ENCODE measurements at places on chromosomes 13 and 19. TPM values are rescaled to one million over a fixed set of nuclear protein-coding genes. Genes with fewer than 3 reads are reported as not detected.

DNA sequence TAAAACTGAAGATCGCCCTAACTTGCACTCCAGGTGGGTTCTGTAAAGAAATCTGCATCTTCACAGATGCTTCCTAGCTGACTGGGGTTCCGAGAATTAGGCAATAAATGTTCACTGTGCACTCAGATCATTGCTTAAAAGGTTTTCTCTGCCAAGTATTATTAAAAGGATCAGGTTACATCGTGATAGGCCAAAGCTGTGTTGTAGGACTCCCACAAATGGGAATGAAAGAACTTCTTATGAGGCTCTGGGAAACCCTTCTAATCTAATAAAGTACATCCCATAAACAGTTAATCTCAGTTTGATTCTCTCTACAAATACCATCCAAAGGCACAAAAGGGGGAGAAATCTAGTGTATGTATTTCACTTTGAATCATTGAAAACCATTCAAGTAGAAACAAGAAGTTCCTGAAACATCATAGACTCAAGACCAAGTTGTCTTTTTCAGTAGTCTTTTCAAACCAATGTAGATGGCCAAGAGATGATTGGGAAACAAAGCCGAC, 7.1 kb upstream of the POU4F1 start:
- DNase-seq, result no peak

DNA sequence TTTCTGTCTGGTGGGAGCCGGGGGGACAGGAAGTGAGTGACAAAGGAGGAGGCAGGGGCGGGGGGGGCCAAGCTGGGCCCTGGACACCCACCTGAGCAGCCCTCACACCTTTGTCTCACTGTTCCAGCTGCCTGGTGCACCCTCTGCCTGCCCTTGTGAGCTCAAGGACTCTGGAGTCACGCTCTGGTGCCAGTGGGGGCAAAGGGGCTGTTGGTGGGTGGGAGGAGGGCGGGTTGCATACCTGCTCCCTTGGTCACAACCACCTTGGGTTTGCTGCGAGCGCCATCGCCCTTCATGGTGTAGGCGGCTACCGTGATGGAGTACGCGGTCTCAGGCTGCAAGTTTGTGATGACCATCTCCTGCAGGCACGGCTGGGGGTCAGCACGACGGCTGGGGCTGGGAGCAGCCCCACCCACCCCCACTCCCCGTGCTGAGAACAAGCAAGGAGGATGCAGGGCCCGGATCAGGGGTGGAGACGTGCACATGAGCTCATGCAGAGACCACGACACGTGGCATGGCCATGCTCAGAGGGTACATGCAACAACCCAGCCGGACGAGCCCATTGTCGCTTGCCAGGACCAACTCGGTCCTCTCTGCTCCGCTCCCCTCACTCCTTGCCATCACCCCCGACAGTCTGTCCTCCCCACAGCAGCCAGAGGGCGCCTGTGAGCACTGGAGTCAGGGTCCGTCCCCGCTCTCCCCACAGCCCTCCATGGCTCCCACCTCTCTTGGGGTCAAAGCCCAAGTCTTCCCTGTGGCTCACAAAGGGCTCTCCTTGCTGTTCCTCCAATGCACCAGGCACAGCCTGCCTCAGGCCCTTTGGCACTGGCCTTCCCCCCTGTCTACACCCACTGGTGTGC, 114.9 kb downstream of the PTPRS start:
- DNase-seq, result no peak

GRCh38 chr19:50925734-50926133, 14.5 kb upstream of the KLK4 start:
- DNase-seq, result no peak

DNA sequence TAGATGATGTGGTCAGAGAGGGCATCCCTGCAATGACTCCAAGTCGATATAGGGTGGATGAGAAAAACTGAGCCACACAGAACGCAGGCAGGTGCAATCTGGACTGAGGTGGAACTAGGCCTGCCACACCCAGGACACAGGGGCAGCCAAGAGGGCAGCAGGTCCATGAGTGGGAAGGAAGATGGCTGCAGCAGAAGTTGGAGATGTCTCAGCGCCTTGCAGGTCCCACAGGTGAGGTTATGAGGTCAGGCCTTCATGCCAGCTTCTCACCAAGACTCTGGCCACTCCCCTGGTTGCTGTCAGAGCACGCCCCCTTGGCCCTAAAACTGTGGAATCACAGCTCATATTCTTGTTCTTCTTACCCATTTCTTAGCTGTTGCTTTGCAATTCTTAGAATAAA, 147.7 kb upstream of the VSTM2B start:
- DNase-seq, result no peak

GRCh38 chr19:39672473-39672872, 16.8 kb downstream of the LGALS16 start:
- no peak for DNase-seq

DNA sequence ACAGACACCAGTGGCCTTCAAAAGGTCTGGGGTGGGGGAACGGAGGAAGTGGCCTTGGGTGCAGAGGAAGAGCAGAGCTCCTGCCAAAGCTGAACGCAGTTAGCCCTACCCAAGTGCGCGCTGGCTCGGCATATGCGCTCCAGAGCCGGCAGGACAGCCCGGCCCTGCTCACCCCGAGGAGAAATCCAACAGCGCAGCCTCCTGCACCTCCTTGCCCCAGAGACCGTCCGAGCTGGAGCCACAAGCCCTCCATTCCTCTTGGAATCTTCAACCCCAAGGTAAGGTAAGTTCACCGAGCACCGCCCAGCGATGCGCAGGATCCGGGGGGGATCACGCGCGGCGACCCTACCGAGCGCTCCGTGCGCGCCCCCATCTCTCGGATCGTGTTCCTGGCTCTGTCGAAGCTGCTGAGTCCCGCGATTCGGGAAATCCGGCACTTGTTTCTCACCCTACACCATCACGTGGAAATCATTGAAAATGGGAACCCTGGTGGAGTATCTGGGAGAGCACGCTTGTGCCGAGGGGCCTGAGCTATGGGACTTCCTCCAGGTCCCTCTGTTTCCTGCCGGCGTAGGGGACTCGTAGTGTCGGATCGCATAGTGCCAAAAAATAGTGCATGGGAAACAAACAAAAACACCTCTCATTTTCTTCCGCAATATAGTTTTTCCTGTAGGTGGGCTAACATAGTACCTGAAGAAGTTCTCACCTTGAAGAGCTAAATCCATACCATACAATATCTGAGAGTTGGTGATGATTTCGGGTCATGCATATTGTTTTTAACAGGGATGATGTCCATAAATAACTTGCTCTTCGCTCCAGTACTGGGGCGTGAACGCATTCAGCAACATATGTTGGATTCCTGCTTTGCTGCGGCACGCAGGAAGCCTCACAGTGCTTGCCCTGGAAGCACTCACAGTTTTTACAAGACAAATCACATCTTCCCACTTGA, 9.3 kb downstream of the PDX1 start:
- DNase-seq, result no peak

DNA sequence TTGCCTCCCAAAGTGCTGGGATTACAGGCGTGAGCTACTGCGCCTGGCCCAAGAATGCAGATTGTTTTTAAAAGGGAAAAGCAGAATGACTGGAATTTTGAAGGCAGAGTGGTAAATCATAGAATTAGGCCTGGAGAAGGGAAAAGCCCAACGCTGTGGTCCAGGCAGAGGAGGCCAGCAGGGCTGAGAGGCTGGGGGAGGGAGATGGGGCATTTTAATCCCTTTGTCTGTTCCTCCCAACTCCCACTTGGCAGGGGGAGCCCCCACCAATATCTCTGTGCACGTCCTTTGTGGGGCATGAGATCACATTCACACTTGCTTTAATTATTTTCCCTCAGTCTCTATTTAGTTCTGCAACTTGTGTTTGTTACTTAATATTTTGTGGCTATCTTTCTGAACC, 54.4 kb upstream of the RANBP3 start:
- no peak for DNase-seq

- no peak for DNase-seq
Measured at GRCh38 chr13:42883771-42884467, 102.5 kb downstream of the FAM216B start.

GRCh38 chr19:2987797-2988196, 10.4 kb downstream of the TLE6 start:
- no peak for DNase-seq

DNA sequence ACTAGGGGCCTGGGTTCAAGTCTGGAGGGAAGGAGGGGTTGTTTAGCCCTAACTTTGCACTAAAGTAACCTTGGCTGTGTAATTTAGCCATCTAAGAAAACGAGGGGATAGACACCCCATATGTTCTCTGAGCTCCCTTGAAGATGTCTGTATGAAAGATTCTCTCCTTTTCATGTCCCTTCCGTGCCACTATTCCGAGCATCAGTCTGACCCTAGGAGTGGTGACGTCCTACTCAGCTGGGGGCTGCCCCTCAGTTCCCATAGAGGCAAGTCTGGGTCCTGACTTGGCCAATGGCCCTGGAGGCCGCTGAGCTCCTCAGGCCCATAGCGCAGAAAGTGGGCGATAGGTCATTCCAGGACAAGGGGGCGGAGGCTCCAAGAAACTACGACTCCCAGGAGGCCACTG, 790 bp upstream of the WDFY2 start:
- no peak for DNase-seq

- DNase-seq, result no peak
Measured at GRCh38 chr13:40779796-40780285, 8.9 kb upstream of the MRPS31 start.

DNA sequence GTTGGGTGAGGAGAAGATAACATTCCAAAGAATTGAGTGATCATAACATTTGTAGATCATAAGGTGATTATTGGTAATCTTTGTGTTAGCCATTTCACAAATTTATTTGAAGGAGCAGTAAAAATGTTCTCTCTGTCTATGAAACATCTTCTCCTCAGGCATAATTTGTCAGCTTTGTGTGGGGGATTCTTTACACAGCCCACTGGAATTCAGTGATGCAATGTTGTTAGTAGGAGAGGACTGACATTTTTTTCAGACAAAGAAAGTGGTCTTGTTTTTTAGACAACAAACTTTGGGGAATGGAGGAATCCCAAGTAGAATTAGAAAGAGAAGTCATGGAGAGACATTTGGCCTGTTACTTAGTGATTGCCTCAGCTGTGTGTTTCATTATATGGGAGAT, 100.3 kb downstream of the ITGBL1 start:
- no peak for DNase-seq

- DNase-seq, result no peak
Measured at GRCh38 chr13:45700971-45701900, 884 bp upstream of the CBY2 start.

DNA sequence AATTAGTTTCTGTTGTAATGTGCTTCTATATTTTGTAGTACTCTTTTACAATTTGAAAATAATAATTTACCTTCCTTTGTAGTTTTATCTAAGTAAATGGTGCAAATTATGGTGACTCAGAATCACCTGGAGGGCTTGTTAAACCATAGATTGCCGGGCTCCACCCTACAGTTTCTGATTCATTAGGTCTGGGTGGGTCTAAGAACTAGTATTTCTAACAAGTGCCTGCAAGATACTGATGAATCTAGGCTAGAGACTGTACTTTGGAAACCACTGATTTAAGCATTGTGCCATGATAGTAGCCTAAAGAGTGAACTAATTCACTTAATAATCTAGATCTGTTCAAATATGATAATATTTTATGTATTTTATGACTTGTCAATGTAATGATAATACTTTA, 437.4 kb upstream of the SPRY2 start:
- no peak for DNase-seq

DNA sequence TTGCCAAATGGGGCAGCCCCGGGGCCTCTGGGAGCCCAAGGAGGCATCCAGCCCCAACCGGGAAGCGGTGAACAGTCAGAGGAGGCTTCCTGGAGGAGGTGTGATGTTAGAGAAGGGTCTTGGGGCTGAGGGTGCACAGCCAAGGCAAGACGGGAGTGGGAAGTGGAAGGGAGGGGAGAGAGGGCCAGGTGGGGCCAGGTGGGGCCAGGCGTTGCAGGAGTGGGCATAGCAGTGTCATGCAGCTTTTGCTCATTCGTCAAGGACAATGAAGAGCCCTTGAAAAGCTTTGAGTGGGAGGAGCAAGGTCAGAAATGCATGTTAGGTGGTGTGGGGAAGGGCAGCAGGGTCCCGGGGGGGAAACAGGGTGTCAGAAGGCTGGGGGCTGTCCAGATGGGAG, 1.8 kb downstream of the FBN3 start:
- no peak for DNase-seq

GRCh38 chr13:49210669-49211068, 9.5 kb upstream of the MLNR start:
- DNase-seq, result no peak

GRCh38 chr13:35888457-35888883, 242.7 kb downstream of the DCLK1 start:
- DNase-seq, result no peak

The PTPRH gene
- 0.05 TPM for polyA plus RNA-seq

The KCNN4 gene
- polyA plus RNA-seq, result 0.21 TPM

The DNAAF3 gene
- polyA plus RNA-seq, result 0.34 TPM

The CPB2 gene
- polyA plus RNA-seq, result not detected

The SLC10A2 gene
- polyA plus RNA-seq, result not detected

The ZNF442 gene
- polyA plus RNA-seq, result 0.13 TPM

The TUBA3C gene
- polyA plus RNA-seq, result not detected

Data from psoas muscle (tissue), 8 donors.